ENCODE measurements at places on chromosomes 7 and 10. TPM values are rescaled to one million over a fixed set of nuclear protein-coding genes. Genes with fewer than 3 reads are reported as not detected.

MRLN gene
- total RNA-seq, result not detected

CYP3A5 gene
- total RNA-seq, result 1.1 TPM

CPVL gene
- total RNA-seq, result 0.53 TPM

PLXNA4 gene
- total RNA-seq, result 0.85 TPM

INMT gene
- total RNA-seq, result 0.03 TPM

ZNF488 gene
- total RNA-seq, result 12.6 TPM

OR6B1 gene
- total RNA-seq, result not detected

MPP7 gene
- total RNA-seq, result 0.11 TPM

SMARCD3 gene
- 8.1 TPM for total RNA-seq

ATOH7 gene
- total RNA-seq, result 0.08 TPM

AGR3 gene
- not detected for total RNA-seq

REEP3 gene
- 15.7 TPM for total RNA-seq

TMEM225B gene
- 0.92 TPM for total RNA-seq

PKD2L1 gene
- total RNA-seq, result not detected

ADAMTS14 gene
- 0.09 TPM for total RNA-seq

CTBP2 gene
- 107 TPM for total RNA-seq

CTAGE8 gene
- total RNA-seq, result not detected

DPP6 gene
- not detected for total RNA-seq

DKK1 gene
- total RNA-seq, result 408 TPM

BTBD16 gene
- total RNA-seq, result 0.66 TPM

C10orf95 gene
- 0.19 TPM for total RNA-seq

NUTM2E gene
- 0.43 TPM for total RNA-seq

NRAP gene
- not detected for total RNA-seq

BTRC gene
- 9.0 TPM for total RNA-seq

LRRC18 gene
- not detected for total RNA-seq

CYP2C19 gene
- total RNA-seq, result not detected

NODAL gene
- not detected for total RNA-seq

IFIT2 gene
- 1.9 TPM for total RNA-seq

CHST12 gene
- total RNA-seq, result 15.6 TPM

TCERG1L gene
- total RNA-seq, result not detected

MYOZ1 gene
- not detected for total RNA-seq

TRPV5 gene
- total RNA-seq, result not detected
